Activated CD4-positive, alpha-beta memory T cell treated with anti-CD3 and anti-CD28 coated beads, Interleukin-2, amount 10 ng/mL, durations not matched to agents 7 days and 5 days (primary cell): ENCODE measurements at places on chromosomes 11 and 22. TPM values are rescaled to one million over a fixed set of nuclear protein-coding genes. Genes with fewer than 3 reads are reported as not detected.

NELL1 gene
- total RNA-seq: not detected

BRMS1 gene
- total RNA-seq: 40.4 TPM

TESMIN gene
- 12.3 TPM for total RNA-seq

OR51B4 gene
- not detected for total RNA-seq
